Cardiac fibroblast (primary cell): ENCODE measurements at places on chromosomes 13 and 19.

DNA sequence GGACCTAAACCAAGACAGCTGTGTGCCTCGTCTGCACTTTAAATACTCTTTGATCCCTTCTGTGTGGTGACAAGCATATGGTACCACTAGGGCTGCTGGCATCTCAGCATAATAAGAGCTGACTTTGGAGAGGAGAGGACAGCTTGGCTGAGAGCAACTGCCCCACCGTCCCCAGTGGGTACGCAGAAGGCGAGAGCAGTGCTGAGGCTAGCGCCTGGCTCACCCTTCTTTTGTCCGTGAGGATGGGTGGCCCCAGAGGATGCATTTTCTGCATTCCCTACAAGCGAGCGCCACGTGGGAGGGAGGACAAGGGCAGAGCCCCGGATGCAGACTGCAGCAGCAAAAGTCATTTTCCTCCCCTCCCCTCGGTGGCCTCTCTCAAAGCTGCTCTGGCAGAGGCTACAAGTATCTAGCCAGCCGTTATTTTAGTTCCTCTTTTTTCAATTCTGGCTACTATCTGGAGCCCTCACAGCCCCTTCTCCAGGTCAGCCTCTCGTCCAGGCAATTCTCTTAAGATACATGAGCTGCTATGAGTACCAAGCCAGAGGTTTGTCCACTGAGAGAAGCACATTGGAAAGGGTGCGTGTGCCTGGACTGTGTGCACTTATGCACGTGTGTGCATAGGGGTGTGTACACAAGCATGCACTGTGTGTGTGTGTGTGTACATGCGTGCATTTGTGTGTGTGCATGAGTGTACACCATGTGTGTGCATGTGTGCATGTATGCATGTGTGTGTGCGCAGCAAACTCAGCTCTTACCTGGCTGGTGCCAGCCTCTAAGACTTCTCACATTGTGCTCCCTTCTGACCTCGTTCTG, 51.3 kb downstream of the RAB20 start:
- DNase-seq, result no peak

- peak; percentile 96 for DNase-seq
Observed at GRCh38 chr13:110705826-110706569, at the start of gene CARS2. Gene CARS2, minus strand, starts transcription at chr13:110706116. Its CDS starts 23 bp downstream, at chr13:110706093.

DNA sequence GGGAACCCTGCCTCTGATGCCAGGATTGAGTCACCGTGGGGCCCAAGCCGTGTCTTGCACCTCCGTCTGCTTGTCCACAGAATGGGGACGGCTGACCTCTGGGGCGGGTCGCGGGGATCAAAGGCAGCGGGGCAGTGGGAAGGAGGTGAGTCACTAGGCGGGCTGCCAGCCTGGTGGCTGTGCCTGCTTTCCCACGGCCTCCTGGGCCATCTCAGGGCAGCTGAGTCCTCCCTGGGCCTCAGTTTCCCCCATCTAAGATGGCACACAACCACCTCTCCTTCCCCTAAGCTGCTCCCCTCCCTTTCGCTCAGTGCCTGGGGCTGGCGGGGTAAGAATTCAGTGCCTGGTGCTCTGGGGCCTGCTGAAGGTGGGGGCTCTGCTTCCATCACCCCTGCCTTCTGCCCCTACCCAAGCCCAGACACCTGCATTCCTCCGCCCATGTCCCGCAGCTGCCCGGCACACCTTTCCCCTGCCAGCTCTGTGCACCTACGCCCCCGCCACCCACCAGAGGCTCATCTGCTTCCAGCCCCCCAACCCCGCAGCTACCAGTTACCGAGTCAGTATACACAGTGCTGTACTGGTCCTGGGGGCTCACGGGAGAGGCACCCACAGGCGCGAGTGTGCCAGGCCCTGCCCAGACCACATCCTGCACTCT, 3.5 kb downstream of the MKNK2 start:
- DNase-seq, result peak; percentile 44

DNA sequence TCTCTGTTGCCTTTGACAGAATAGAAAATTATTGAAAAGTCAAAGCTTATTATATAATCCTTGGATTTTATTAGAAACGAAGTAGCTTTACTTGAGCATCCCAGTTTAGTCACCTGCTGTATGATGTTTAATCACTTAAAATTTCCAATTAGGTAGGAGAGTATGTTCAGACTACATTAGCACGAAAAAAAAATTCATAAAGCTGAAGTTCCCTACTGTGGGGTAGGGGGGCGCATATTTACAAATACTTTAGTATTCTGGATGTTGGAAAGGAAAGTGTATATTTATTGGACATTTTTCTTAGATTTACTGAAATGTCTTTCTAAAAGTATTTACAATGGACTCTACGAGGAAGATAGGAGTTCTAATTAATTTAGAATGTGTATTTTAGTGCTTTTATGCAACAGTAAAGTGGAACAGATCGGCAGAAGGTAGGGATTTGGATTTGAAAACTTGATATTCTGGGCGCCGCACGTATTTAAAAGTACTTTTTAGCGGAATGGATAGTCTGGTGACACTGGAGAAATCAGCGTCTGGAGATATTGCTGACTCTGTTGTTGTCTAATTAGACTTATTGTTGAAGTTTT, 1.9 kb downstream of the CDK8 start:
- peak; percentile 30 for DNase-seq

GRCh38 chr13:95159458-95159857, 141.8 kb downstream of the ABCC4 start:
- no peak for DNase-seq

- no peak for DNase-seq
Observed at GRCh38 chr19:40232479-40232878, 6.0 kb upstream of the CCNP start.

- DNase-seq, result no peak
Observed at GRCh38 chr13:105552078-105552477, 983.4 kb downstream of the EFNB2 start.

DNA sequence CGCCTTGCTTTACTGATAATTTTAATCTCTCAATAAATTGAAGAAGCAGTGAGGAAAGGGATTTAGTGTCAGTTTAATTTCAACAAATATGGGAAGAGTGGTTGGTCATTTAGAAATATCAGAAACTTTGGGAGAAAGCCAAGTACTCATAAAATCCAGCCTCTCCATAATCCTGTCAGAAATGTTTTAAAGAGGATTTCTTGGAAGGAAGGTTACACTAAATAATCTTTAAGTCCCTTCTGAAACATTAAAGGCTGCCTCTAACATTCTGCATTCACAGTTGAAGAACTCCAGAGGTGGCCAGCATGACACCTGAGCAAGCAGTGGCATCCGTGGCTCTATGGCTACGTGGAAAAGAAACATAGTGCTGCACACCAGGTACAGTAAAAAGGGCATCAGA, 378.5 kb downstream of the ENOX1 start:
- no peak for DNase-seq

- peak; percentile 47 for DNase-seq
Observed at GRCh38 chr19:7355151-7355820, 6.5 kb downstream of the ARHGEF18 start.

- peak; percentile 92 for DNase-seq
Observed at GRCh38 chr19:49149652-49150105, 5.5 kb downstream of the HRC start.

GRCh38 chr19:48681127-48681470, 8.3 kb upstream of the NTN5 start:
- DNase-seq, result peak; percentile 49

DNA sequence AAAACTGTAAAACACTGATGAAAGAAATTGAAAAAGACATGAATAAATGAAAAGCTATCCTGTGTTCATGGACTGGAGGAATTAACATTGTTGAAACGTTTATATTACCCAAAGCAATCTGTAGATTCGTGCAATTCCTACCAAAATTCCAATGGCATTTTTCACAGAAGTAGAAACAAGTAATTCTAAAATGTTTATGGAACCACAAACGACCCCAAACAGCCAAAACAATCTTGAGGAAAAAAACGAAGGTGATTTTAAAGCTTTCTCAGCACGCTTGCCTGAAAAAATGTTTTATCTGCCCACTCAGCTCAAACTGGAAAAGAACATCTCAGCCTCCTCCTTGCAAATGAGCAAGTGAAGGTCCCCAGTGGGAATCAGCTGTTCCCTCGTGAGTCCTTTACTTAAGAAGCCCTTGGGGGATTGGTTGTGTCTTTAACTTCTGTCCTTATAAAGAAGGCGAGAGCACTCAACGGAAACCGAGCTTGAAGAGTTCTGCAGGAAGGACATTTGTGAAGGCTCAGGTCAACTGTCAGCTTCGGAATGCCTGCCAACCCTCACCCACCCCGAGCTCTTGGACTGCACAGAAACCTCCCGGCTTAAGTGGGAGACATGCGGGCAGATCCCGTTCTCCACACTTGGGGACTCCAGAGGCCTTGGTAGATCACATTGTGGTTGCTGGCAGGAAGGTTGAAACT, 256.0 kb upstream of the IRS2 start:
- no peak for DNase-seq

DNA sequence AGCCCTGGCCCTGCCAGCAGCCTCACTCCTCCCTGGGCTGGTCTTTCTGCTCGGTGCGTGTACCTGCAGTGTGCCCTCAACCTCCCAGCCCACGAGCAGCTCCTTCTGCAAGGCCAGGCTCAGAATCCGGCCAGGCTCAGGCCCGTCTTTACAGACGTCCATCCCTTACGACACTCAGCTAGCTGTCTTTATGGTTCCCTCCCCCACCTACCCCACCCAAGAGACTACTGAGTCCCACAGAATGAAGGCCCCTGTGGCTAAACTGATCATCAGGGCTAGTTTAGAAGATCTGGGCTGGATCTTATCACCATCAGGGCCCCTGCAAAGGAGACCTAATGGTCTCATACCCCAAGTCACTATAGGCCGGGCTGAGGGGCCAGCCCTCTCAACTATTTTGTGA, 10.7 kb downstream of the TMEM150B start:
- DNase-seq, result no peak

DNA sequence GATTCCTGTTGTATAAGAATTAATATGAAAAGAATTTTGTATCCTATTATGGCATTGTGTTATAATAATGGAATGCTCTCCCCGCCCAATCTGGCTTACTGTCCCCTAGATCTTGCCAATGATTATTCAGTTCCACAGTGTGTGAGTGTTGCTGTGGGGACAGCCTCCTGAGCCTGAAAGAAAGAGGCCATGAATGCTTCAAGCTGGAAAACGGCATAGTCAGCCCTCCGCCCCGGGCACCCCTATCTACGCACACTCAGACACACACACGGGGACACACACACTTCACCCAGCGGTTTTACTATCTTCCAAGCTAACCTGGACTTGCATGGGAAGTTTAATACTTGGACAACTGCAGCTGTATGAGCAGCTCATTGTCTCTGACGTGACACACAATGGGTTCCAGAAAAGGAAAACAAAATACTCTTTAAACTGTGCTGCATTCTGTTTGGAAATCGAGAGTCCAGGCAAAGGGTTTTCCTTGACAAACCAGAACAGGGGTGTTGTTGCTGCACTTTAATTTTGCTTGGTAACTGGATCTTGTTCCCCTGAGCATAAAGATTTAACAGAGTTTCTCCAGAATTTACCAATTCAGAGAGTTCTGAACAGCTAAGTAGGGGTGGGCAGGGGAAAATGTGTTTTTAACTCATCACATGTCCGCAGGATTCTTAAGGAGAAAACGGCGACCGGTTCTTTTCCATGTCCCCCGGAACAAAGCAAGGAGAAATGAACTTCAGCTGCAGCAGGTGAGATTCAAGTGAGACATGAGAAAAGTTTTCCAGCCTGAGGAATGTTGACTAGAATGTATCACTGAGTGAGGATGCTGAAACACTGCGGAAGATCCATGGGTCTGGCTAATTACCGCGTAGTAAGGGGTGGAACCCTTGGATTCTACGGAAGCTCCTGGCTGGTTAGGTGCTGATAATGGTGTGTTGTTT, 472.9 kb downstream of the FOXO1 start:
- DNase-seq, result no peak

GRCh38 chr13:32911506-32911905, 104.7 kb upstream of the KL start:
- peak; percentile 67 for DNase-seq

DNA sequence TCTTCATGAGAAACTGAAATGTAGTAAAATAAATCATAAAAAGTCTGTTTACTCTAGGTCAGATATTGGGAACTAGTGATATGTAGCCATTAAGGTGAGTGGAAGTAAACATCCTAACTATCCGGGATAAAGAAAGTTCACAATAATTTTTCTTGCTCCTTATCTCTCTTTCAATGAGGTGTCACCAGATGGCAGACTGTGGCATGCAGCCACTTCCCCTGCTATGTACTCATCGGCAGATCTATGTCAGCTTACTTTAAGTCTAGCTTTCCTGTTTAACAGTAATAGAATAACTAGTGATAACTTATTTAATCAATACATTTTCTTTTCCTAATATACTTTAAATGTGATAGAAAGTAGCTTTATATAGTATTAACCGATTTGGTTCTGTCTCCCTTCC, 181.9 kb downstream of the NDFIP2 start:
- no peak for DNase-seq

- DNase-seq, result no peak
Observed at GRCh38 chr19:5693195-5694166, 3.4 kb downstream of the RPL36 start.

- DNase-seq, result no peak
Observed at GRCh38 chr13:107057028-107057631, 489.2 kb upstream of the ARGLU1 start.

GRCh38 chr19:47215581-47215980, 15.4 kb downstream of the BBC3 start:
- DNase-seq, result no peak

DNA sequence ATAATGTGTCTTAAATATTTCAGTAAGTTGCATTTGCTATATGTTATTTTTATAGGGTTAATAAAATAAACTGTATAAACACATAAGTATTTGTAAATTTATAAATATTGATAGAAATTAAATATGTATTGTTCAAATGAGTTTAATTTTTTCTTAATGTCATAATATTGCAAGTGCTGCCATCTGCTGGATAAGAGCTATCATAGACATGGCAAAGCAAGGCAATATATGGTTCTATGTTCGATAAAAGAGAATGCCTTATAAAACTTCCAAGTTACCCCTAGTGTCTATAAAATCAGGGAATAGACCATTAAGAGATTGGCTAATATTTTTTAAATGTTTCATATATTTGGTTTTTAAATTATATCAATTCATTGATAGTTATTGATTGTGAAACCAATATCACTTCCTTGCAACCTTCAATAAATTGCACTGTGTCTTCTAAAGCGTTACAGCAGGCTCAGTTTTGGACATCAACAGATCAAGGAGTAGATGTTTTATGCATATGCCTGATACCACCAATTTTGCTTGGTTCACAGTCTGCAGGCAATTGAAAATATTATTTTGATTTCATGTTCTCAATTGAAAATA, 29.0 kb upstream of the SLITRK6 start:
- DNase-seq, result peak; percentile 38

DNA sequence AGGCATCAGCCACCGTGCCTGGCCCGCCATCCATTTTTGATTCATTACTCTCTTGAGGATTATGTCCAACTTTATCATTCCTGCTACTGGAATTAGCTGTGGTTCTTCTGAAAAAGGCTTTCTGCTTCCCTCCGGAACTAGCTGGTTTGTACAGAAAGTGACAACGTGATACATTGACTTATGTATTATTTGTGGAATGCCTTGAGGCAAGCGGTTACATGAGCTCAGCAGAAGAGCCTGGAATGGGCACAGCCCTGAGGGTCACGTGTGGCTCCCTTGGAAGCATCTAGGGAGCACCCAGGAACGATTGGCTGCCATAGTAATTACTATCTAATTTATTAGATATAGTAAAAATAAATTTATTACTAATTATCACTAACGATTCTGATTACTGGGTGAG, 14.4 kb upstream of the RETN start:
- no peak for DNase-seq

- no peak for DNase-seq
Observed at GRCh38 chr19:47107202-47107952, 6.2 kb downstream of the ZC3H4 start.

GRCh38 chr19:13115936-13116281, 631 bp downstream of the TRMT1 start:
- no peak for DNase-seq
